ENCODE measurements at places on chromosomes 2 and 18.

- DNase-seq = no peak
These were observed 52.0 kb downstream of the FECH start for GRCh38 chr18:57534511-57534909.

- no peak for DNase-seq
These were observed 32.6 kb downstream of the PMAIP1 start for GRCh38 chr18:59932401-59932800.

- DNase-seq = no peak
These were observed 4.6 kb downstream of the RPS27A start for GRCh38 chr2:55236992-55237543.

DNA sequence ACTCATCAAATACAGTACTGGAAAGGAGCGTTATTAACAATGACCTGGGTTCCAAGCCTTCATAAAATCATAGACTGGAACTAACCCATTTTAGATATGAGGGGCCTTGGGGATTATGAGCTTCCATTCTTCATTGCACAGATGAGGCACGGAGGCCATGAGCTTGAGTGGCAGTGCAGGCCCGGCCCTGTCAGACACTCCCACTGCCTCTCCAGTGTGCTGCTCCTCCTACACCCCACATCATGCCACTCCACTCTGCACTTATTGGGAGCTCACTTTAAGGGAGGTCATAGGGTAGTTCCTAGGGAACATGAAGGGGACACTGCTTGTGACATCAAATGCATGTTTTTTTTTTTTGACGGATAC, 77.9 kb downstream of the TSN start:
- no peak for DNase-seq

DNA sequence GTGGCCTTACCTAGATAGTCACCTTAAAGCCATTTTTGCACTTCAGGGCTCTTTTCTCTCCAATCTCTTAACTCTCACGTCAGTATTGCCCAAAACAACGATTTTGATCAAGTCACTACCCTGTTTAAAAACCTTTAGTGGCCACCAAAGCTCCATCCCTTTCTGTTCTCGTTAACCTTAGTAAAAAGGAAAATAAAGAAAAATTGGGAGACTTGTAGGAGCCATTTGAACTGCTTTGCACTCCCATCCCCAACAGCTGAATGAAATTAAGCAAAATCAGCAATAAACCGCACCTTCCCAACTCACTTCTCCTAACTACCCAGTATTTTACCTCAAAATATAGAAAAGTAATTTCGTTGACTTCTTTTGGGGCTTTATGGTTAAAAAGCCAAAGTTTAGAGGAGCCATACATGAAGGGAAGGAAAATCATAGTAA, 686 bp upstream of the ARL5A start:
- DNase-seq = no peak

- no peak for DNase-seq
These were observed 9.8 kb upstream of the FZD5 start for GRCh38 chr2:207779523-207779922.

DNA sequence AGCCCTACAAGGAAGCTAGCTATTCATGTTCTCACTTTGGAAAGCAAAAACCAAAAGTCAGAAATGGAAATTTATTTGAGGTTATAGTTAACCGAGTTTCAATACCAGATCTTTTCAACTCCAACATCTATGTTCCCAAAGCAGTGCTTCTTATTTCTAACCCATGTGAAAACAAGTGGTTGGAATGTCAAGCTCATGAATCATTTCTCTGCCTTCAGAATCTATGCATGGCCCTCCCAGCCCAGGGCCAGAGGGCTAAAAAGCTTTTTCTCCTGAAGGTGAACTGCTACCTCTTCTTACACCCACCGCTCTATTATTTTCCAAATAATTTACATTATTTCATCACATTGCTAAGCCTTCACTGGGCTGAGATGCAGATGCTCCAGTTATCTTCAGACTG, 158.4 kb downstream of the SP3 start:
- DNase-seq = no peak

GRCh38 chr18:73431620-73432019, 563.8 kb upstream of the NETO1 start:
- DNase-seq = no peak

DNA sequence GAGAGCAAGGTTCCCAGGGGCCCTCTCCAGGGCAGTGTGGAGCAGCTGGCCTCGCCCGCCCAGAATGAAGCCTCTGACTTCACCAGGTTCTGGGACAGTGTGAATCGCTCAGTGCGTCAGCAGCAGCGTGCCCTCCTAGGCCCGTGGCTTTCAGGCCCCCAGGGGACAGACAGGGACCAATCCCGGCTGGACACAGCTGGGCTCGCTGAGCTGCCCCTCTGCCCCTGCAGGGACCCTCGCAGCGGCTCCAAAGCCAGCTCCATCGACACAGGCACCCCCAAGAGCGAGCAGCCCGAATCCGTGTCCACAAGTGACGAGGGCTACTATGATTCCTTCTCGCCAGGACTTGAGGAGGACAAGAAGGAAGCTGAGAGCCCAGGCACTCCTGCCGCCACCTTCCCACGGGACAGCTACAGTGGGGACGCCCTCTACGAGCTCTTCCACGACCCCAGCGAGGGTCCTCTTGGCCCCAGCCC, 7.6 kb downstream of the AMER3 start:
- DNase-seq = no peak

- DNase-seq = no peak
These were observed 93.7 kb downstream of the SESTD1 start for GRCh38 chr2:179170901-179171300.

DNA sequence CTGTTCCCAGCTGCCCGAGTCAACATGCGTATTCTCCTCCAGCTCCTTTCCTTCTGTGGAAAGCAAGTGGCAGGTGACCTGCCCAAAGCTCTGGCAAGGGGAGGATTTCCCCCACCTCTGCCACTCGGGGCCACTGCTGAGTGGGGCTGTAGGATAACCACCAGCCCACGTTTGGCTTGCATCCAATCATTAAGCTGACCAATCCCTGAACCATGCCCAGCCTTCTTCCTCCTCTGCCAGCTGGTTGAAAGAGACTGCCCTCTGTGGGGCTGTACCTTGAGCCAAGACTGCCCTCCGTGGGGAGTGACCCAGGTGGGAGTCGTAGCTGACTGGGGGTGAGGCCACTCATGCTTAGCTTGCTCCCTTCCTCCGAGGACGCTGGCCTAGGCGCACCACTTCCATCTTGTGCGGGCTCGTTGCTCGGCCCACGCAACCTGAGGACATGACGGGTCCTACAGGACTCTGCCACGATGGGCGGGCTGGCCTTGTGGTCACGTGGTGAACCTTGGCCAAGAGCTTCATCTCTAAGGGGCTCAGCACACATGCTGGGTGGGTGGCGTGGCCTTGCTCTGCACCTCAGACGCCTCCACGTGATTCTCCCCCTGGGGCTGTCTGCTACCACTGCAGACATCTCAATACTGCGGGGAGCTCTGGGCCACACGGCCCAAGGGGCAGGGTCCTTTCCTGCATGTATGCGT, 112.1 kb downstream of the NDUFA10 start:
- DNase-seq = no peak

- DNase-seq = no peak
These were observed 4.3 kb downstream of the MRPS9 start for GRCh38 chr2:105042189-105042588.

GRCh38 chr2:230827774-230828271, 36.9 kb upstream of the ITM2C start:
- no peak for DNase-seq

- DNase-seq = no peak
These were observed 45.3 kb downstream of the LRPPRC start for GRCh38 chr2:43950383-43951008.
